Activated T-helper 9 cell treated with anti-CD3 and anti-CD28 coated beads, Interleukin-2, amount 50 U/mL, for 16 hours (primary cell): ENCODE measurements at places on chromosomes 4 and X.

GRCh38 chrX:130552444-130553073 is 150.8 kb downstream of the RBMX2 start:
- DNase-seq: no peak

GRCh38 chrX:139825618-139826017 is 107.2 kb downstream of the ATP11C start:
- no peak for DNase-seq

GRCh38 chr4:83873996-83874395 is 338.1 kb downstream of the GPAT3 start:
- no peak for DNase-seq

- no peak for DNase-seq
Observed at GRCh38 chrX:107716118-107716684, 59.4 kb downstream of the TSC22D3 start.

DNA sequence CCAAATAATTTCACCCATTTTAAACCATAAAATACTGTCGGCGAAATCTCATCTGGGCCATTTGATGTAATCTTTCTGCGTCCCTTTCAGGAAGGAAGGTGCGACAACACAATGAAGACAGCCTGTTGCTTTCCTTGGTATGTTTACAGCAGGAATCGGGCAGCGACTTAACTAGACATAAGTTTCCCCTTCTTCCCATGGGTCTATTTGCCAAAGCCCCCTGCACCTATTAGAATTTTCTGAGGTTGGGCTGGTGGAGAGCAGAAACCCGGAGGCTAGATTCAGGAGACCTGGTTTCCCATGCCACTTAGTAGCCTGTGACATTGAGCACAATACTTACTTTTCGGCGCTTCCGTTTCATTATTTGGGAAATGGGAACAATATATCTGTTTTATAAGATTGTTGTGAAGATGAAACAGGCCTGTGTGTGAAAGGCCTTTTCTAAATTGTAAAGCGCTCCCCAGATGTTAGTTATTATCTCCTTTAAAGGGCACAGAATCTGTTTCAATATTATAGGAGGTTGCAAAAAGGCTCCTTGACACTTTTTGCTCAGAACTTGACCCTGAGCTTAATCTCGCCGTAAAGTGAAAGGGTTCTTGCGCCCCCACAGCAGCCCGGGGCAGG is 552 bp upstream of the AFF1 start:
- no peak for DNase-seq

DNA sequence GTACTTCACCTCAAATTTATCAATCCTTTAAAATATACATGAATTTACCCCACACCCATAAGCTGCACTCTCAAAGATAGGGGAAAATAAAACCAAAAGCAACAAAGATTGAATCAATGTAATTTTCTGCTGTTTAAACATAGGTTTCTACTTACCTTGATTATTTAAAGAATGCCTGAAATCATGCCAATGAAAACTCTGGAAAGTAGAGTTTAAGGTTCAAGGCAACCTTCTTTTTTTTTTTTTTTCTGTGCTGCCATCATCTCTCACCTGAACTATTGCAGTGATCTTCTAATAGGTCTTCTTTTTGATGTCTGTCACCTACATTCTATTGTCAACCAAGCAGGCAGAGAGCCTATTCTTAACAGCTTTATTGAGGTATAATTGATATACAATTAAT is 682.1 kb downstream of the IL1RAPL1 start:
- DNase-seq: no peak

GRCh38 chr4:14668296-14668695 is 334.0 kb upstream of the CPEB2 start:
- no peak for DNase-seq

- no peak for DNase-seq
Observed at GRCh38 chr4:158865520-158866177, 96.8 kb downstream of the FNIP2 start.

DNA sequence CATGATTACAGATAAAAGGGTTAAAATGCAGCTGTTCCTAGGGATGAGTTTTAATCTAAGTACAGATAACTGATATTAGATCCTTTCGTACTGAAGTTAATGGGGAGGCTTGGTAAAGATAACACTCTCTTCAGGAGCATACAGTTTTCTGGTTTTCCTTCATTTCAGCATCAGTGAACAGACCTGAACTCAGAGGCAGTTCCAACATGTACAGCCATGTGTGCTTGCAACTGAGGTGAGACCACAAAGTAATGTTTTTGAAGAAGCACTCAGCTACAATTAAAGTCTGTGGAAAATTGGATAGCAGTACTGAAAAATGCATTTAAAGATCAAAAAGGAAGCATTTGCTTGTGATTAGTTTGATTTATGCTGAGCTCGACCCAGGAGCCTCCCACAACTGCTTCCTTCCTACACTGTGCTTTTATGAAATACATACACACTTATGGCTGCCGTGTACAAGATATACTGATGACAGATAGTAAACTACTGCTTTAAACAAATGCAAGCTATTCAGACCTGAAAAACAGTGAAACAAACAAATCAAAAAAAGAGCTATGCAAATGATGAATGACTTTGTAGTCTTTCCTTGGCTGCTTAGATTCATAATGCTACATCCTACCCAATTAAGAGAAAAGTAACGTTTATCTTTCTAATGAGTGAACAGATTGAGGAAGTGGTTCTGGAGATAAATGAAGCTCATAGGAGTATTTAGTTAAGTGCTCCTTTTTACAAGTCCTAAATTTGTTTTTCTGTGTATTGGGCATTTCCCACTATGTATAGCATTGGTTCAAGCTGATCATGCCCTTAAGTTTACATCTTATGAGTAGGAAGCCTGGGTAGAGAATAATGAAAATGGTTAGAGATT is 68.4 kb downstream of the PDLIM5 start:
- DNase-seq: no peak

DNA sequence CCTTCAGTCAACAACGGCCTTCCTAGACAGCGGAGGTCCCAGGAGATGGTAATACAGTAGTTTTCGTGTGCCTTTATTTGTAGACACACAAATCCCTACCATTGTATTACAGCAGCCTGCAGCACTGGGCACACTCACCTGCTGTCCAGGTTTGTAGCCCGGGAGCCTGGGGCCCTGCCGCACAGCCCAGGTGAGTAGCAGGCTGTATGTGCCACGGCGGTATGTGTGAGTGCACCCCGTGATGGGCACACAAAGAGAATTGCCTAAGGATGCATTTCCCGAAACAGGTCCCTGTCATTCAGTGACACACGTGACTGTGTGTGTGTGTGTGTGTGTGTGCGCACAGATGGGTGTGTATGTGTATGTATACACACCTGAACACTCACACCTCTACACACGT is 8.1 kb upstream of the SLC25A6 start:
- DNase-seq: no peak

DNA sequence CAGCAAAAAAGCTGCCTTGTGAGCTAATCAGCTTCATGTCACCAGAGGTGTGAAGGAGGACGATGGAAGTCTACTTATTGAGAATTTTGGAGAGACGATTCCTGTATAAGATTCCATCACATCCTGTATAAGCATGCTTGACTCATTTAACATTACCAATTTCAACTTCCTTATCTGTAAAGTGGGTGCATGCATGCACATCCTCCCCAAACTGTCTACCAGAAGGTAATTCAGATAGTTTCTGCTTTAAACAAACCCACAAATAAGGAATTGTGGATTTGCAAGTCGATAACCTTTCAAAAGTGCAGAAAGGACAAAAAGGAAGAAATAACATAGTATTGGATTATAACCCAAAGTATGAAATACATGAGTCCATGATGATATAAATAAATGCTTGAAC is 31.1 kb downstream of the AKAP4 start:
- no peak for DNase-seq

- DNase-seq: no peak
Observed at GRCh38 chr4:137393044-137393443, 139.2 kb downstream of the PCDH18 start.

DNA sequence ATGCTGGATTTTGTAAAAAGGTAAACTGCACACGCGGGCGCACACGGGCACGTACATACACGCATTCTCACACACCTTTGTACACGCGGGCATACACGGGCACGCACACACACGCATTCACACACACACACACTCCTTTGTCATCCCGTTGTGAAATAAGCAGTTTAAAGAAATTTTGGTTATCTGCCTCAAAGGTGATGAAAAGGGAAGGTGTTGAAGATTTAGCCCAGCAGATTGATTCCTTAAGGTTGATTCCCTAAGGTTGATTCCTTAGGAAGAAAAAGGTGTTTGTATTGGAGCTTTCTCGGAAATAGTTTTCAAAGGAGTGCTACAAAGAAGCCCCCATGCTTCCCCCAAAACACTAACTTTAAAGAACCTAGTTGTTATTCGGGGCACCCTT is 693 bp downstream of the ATP10D start:
- DNase-seq: no peak

DNA sequence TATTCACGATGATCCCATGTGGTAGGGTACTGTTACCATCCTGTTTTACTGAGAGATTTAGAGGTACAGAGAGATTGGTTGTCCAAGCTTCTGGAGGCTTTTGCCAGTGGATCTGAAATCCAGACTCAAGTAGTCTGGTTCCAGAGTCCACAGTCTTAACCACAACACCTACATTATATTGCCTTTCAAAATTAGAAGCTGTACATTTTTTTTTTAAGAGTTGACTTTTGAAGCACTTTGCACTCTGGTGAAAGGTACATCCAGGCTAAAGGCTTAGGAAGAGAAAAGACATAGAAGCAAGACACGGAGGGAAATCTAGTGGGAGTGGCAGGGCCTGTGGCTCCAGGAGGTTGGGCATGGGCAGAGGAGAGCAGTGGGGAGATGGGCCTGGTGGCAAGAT is 122.1 kb downstream of the AFF1 start:
- DNase-seq: no peak

GRCh38 chr4:57151481-57151880 is 41.3 kb upstream of the IGFBP7 start:
- DNase-seq: no peak

DNA sequence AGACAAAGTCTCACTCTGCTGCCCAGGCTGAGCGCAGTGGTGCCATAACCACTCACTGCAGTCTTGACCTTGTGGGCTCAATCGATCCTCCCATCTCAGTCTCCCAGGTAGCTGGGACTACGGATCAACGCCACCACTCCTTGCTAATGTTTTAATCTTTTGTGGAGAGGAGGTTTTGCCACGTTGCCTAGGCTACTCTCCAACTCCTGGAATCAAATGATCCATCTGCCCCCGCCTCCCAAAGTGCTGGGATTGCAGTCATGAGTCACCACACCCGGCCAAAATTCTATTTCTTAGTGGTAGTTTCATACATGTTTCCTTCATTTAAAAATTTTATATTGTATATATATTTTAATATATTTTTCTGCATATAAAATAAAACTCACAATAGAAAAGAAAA is 125.8 kb upstream of the CLNK start:
- no peak for DNase-seq

- no peak for DNase-seq
Observed at GRCh38 chrX:54530357-54530900, 410 bp downstream of the GNL3L start.

DNA sequence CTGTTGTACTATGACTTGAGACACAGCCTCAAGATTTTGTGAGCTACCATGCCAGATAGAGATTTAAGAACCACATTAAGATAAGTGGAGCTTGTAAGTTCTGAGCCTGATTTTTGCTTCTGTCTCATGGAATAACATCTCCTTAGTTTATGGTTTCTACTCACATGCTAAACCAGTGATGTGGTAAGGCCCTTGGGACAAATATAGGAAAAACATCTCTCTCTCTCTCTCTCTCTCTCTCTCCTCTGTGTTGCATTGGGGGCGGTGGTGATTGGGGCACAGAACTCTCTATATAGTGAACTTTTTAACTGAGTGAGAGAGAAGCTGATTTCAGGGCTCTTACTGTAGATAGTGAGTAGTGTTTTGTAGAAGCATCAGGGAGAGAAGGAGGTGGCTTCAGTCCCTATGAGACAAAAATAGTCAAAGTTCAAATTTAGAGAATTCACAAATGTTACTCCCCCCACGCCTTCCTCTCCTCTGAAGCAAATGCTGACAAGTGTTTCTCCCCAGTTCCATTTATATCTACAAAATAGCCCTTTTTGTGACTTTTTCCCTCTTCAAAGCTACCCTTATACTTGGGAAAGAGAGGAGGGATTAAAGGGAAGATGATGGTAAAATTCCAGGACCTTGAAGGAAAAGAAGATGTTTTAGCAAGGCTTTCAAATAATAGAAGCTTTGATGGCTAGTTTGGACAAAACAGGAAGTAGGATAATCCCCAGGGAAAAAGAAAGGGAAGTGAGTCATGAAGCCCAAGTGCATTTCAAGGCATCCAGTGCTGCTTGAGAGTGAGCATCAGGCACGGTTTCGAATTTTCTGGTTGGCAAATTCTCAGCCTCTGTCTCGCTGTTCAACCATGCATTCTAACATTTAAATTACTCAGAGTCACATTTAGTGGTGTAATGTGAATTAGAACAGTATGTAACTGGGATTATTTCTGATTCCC is 134.3 kb upstream of the AP1S2 start:
- no peak for DNase-seq

DNA sequence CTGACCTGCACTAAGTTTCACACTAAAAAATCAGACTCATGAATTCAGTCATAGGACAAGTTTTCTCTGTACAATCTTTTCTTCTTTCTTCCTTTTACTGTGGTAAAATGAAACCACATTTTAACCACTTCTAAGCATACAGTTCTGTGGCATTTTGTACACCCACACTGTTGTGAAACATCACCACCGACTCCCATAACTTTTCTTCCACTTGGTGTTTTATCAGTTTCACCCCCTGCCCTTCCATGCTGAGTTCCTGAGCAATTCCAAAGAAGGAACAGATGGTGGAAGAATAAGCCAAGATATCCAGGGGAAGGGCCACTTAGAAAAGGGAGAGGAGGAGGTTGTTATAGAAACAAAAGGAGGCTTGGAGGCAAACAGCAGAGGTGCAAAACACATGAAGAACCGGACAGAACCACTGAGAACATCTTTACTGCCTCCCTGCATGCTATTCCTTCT is 22.6 kb downstream of the SLC25A4 start:
- DNase-seq: no peak

- no peak for DNase-seq
Observed at GRCh38 chrX:21944136-21944615, 3.7 kb downstream of the SMS start.

- DNase-seq: no peak
Observed at GRCh38 chr4:112085156-112086035, 59.9 kb upstream of the FAM241A start.

- DNase-seq: no peak
Observed at GRCh38 chr4:128639541-128640270, 169.8 kb upstream of the JADE1 start.
